ENCODE measurements at places on chromosomes 6 and 20.

DNA sequence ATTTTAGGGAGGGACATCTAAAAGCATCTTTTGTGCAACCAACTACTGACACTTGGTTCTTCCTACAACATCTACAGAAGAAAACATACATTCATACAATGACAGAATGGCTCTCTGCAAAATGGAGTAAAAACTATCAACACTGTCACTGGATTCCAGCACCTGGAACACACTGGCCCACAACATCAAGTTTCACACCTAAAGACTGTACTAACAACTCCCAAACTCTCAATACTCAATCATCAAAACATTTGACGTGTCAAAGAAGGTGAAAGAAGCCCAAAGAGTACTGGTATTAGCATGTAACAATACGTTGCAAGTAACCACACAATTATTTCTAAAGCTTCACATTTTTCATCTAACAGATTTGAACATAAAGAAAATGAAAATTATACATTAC, 2.1 kb downstream of the CPNE1 start:
- DNase-seq, result no peak

DNA sequence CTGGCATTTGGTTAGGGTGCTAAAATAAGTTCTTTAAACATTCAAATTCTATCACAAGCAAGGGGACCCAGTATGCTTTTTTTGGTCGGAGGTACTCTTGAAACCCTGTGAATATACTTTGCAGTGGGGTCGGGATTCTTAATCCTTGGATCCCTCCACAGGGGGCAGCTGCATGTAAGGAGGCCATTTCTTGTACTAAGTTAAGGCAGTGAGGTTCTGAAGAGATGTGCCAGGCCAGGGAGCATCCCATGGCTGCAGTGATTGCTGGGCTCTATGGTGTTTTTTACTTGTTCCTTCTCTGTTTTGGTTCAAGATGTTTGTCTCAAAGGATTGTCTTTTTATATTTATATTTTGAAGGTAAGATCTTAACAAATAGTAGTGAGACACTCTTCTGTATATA, 50.4 kb downstream of the TOP1 start:
- no peak for DNase-seq

DNA sequence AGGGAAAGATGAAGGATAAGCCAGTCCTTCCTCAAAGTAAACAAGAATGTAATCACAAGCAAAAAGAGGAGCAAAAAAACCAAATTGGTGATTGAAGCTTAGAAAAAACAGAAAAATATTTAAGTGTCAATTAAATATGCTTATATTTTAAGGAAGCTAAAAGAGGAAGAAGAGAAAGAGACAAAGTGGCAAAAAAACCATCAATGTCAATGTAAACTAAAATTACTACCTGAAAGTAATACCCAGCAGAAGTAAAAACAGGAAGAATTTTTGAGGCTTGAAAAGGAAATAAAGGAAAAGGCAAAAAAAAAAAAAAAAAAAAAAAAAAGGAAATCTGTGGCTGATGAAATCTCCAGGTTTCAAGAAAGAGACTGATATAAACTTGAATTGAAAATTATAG, 36.2 kb upstream of the OGFRL1 start:
- DNase-seq, result no peak

GRCh38 chr20:3133155-3133554, 26.5 kb downstream of the FASTKD5 start:
- no peak for DNase-seq

DNA sequence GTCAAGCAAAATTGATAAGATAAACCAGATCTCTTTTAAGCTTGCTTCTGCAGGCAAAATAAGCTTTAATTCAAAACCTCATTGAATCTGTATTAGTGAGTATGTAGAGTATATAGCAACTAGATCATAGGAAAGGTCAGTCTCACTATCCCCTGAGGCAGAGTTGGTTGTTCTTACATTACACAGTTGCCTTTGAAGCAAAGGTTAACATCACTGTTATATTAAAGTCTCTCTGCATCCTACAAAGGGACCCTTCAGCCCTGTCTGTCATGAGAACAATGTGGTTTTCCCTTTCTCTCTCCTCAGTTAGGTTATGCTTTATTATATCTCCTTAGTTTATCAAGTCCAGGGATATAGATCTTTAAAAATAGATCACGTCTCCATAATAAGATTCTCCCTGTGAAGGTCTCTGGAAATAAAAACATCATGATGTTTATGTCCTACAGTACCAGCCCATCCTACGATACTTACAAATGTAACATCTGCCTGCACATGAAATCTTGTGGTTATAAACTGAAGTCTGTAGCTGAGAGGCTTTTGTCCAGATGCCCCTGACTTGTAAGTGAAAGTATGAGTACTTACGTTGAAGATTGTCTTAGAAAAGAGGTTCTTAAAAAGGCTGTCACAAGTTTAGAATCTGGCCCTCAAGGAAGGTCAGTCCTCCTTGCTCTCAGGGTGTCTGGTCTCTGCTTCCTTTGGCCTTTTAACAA, 103.6 kb downstream of the VIP start:
- DNase-seq, result no peak

- no peak for DNase-seq
Observed at GRCh38 chr6:129638686-129639085, 71.3 kb downstream of the ARHGAP18 start.

GRCh38 chr6:6588924-6589709, 597 bp downstream of the LY86 start:
- no peak for DNase-seq

All from NCI-H526 treated with DMSO at 0.1 percent for 48 hours (cell line).